Thoracic aorta (tissue), 2 donors: ENCODE measurements at places on chromosomes 6 and 20.

- DNase-seq: no peak
These were observed 24.4 kb downstream of the QKI start for GRCh38 chr6:163438940-163439335.

DNA sequence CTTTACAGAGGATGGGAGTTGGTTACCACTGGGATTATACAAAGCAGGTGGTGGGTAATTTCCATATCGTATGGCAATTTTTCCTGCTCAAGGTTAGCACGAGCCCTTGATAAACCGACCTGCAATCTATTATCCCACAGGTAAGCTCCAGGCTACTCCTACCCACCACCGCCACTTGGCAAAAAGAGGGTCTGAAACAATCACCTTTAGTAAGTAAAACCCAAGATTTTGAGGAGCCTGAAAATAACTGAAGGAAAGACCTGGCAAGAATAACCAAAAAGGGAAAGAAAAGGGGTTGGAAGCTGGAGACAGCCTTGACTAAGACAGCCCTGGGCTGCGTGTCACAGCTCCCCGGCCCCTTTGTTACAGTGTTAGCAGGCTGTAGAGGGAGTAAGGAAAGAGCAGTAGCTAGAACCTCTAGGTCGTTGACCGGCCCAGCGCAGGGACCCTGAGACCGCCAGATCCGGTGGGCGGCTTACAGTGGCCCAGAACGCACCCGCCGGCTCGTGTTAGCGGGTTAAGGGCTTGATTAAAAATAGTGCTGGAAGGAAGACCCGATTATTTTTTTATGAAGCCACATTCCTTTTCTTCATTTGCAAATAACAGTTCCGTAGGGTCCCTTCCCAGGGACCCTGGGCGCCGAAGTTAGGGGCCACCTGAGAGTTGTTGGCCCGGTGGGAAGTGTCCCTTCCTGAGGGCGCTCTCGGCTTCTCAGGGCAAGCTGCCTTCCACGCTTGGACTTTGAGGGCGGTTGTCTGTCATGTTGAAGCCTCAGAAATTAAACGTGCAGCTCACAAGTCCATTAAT lies 30.5 kb downstream of the TFAP2B start:
- DNase-seq: no peak

DNA sequence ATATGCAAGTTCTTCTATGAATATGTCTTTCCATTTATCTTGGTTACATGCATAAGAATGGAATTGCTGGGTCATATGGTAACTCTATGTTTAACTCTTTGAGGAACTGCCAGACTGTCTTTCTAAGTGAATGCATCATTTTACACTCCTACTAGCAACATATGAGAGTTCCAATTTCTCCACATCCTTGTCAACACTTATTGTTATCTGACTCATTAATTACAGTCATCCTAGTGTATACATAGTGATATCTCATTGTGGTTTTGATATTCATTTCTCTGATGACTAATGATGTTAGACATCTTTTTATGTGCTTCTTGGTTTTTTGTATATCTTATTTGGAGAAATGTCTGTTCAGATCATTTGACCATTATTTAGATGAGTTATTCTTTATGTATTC lies 96.7 kb upstream of the LAMP5 start:
- DNase-seq: no peak

GRCh38 chr6:90227213-90227612 lies 69.4 kb downstream of the BACH2 start:
- DNase-seq: no peak

GRCh38 chr6:31610968-31611367 lies 4.1 kb upstream of the AIF1 start:
- no peak for DNase-seq

DNA sequence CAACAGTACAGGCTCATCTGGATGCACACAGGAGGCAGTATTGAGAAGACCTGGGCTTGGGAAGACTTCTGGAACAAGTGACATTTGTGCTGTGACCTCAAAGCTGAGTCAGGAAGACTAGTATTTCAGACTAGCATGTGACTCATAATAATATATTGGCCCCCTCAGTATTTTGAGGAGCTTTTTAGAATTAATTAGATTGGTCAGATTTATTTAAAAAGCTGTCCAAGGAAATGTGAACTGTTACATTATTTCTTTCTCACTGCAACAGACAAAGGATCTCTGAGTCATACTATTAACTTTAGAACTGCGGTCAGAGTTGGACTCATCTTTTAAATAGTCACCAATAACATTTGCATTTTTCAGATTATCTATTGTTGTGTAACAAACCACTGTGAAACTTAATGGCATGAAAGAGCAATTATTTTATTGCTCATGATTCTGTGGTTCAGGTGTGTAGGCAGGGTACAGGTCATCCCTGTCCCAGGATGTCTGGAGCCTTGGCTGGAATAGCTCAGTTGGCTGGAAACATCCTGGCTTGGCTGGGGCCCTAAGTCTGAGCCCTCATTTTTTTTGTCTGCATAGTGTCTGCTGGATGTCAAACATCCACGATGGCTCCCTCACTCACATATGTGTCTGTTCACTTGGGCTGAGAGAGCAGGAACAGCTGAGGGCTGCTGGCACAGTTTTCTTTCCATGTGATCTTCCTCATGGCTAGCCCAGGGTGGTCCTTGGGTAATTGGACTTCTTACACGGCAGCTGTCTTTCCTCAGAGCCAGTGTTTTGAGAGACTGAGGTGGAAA lies 46.9 kb downstream of the MAP3K4 start:
- DNase-seq: no peak

- DNase-seq: no peak
These were observed 7.3 kb upstream of the RNF24 start for GRCh38 chr20:4022386-4023286.

GRCh38 chr6:35191889-35192288 lies 21.9 kb upstream of the SCUBE3 start:
- DNase-seq: no peak

DNA sequence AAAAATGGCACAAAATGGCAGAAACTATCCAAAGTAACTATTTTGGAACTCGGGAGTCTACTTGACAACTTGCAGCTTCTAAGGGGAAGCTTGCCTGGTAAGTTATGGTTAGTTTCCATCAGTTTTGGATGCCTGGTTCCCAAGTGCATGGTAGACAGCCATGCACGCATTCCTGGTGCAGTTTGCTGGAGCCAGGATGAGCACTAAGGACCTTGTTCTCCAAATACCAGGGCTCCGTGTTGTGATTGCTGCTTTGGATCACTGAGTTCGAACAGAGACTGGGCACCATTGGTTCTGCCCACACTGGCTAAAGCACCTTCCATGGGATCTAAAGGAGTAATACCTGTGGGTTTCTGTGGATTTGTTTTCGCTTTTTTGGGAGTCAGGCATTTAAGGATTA lies 103.7 kb downstream of the FAM120B start:
- no peak for DNase-seq

GRCh38 chr6:104814743-104815142 lies 45.0 kb downstream of the HACE1 start:
- DNase-seq: no peak

DNA sequence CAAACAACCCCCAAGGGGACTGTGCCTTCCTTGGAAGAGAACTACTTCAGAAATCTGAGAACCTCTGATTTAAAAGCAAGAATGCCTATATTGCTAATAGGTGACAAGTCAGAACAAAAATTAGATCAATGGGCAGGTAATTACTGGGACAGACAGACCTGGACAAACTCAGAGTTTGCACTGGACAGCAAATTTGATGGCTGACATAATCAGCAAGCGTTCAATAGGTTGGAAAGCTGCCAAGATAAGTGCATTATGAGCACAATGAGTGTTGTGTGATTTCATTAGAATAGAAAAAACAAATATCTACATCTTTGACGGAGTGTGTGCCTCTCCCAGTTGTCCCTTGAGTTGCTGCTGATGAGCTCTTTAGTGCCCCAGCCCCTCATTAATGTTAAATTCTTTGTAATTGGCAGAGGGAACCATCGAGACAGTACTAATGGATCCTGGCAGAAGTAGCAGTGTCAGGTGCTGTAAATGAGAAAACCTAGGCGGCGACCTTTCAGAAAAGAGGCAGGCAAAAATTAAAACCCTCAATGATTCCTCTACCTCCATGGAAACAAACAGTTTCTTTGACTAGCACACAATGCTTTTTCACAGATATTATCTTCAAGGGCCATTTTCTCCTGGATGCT lies 116.5 kb upstream of the COL21A1 start:
- DNase-seq: no peak

DNA sequence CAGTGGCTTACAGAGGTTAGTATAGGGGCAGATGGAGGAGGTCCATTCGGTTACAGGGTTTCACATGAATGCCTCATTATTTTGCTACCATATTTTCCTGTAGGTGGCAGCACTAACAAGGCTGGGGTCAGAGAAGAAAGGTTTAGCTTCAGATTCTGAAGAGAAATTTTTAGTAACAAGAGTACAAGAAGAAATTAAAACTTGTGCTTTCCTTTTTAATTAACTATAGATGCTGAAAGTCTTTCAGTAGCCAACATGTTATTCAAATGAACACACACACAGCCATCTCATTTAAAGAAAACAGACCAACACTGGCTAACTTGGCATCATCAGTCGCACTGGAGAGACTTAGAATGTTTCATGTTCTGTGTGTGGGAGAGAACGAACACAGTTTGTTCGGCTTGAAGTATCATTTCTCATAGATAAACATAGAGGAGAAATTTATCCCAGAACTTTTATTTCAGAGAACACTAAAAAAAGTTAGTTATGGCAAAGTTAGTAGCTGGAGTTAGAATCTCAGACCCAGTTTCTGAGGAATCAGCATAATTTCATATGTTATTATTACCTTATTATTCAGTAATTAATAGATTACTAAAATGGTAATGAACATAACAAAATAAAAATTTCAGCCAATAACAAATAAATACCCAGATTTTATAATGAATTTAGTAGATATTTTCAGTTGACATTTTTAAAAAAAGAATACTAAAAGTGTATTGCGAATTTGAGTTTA lies 314.0 kb upstream of the RSPO3 start:
- DNase-seq: no peak

DNA sequence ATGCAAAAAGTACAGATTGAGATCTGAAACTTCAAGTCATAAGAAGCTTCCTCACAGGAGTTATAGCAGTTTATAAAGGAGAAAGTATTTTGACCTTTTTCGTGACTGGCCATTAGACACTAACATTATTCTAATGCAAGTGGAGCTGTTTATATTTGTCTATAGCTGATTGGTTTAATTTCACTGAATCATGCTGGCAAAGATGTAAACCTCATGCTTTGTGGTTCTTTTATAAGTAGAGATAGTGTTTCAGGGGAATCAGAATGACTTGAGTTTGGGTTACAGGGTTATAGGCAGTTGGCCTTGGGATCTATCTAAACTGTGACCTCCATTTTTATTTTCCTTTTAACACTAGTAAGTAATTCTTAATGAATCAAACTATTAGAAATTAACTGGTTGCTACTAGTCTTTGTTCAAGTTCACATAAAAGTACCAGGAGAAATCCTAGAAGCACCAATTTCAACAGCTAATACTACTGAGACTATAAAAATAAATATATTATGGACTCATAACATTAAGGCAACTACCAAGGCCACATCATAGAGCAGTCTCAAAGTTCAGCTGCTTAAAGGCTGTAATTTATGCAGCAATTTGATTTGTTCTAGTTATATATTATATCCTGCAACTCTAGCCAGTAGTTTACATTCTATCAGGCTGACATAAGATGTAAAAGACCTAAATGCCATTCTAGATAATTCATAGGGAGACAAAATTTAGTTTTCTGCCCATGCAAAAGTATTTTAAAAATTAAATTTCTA lies 94.0 kb downstream of the RNGTT start:
- DNase-seq: no peak

- DNase-seq: no peak
These were observed 376.7 kb downstream of the THBS2 start for GRCh38 chr6:168876956-168877355.

DNA sequence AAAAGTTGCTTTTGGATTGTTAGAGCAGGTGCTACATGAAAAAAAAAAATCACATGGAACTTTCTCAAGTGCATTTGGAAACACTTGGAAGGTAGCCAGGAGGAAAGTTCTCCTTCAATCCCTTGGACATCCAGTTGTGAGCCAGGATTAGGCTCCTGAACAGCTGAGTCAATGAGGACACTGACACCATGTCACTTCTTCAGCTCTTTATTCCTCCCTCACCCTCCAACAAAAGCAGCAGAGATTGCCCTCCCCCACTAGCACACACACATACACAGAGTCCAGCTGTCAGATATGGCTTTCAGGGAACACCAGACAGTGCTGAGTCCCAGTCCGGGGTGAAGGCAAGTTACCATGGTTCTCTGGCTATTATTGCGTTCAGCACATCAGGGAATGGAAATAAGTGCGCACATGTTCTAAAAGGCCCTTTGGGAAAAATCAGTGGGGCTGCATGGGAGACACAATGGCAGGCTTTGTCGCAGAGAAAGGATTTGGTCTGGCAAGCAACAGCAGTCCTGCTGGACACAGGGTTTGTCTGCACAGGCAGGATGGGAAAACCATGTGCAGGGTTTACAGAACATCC lies 124.7 kb upstream of the MARCKS start:
- no peak for DNase-seq

- DNase-seq: no peak
These were observed 10.3 kb downstream of the ZNF337 start for GRCh38 chr20:25686081-25687067.
